Stimulated activated CD8-positive, alpha-beta memory T cell treated with anti-CD3 and anti-CD28 coated beads, Interleukin-4, amount 100 ng/mL, for 1 hour (primary cell): ENCODE measurements at places on chromosomes 7 and 10.

- DNase-seq = no peak
Measured at GRCh38 chr7:47449810-47450590, 131.9 kb downstream of the TNS3 start.

GRCh38 chr10:112475575-112476218, 28.7 kb downstream of the VTI1A start:
- DNase-seq = no peak

DNA sequence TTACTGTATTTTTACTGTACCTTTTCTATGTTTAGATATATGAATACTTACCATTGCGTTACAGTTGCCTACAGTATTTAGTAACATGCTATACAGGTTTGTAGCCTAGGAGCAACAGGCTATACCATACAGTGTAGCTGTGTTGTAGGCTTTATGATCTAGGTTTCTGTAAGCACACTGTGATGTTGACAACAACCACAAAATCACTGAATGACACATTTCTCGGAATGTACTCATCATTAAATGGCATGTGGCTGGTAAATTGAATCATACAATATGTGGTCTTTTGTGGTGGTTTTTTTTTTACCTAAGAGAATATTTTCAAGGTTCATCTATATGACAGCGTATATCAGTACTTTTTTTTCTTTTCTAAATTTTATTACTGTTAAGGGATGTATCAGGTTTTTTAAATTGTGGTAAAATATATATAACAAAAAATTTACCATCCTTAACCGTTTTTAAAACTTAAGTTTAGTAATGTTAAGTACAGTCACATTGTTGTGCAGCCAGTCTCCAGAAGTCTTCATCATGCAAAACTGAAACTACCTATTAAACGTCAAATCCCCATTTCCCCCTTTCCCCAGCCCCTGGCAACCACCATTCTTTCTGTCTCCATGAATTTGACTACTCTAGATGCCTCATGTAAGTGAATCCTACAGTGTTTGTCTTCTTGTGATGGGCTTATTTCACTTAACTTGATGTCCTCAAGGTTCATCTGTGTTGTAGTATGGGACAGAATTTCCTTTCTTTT, 21.5 kb downstream of the BTAF1 start:
- DNase-seq = no peak

DNA sequence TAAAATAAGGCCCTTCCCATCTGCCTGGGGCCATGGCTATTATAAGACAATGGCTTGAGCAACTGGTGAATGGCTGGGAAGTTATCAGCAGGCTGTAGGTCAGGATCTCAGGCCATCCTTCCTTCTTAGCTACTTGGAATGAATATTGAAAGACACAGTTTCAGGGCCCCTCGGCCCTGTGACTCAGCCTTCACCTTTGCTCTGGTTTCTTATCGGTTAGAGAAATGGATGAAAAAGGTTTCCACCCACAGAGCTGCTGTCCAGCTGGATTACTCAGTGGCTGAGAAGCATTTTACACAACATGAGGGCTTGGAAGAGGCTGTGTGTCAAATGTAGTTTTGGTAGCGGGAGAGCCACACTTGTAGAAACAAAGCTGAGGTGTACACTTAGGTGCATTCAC, 9.4 kb downstream of the ACSL5 start:
- DNase-seq = no peak

- DNase-seq = no peak
Measured at GRCh38 chr10:57288754-57289153, 927.7 kb upstream of the ZWINT start.

DNA sequence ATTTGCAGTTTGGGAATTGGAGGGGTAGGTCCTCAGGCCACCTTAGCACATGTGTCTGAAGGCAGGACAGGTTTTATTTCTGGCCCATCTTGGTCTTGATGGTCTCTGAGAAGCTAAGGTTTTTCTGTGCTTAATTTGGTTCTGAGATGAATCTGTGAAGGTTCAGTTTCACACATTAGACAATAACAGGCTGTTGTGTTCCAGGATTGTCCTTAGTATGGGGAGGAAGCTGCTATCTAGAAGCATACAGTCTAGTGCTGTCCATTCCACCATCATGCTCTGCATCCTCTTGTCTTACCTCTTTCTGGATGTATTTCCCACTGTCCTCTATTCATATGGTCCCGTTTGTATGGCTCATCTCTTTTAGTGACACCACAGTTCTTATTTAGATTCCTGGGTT, 7.1 kb downstream of the UBE2D1 start:
- no peak for DNase-seq

DNA sequence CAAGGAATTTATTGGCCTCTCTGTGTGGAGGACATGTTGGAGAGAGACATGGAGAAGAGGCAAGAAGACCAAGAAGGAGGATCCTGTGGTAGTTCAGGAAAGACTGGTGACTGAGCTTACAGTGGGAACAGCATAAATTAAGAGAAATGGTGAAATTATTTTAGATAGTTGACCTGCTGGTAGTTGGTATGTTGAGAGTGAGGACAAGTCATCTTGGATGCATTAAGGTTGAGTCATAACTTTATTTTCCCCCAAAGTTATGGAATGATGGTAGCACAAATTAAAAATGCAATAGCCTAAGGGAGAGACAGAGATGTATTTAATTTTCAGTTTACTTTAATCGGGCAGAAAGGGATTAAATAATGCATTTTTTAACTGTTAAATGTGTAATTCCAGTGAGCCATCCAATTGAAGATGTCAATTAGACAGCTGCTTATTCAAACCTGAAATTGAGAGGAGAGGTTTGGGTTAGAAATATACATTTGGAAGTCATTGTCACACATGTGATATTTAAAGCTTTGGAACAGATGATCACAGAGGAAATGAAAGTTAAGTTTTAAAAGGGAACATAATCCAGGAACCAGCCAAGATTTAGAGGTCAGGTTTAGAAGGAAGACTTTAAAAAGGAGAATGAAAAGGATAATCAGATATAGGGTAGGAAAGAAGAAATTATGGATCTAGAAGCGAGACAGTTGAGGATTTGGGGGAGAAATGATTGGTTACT, 80.6 kb downstream of the DGKB start:
- DNase-seq = no peak

DNA sequence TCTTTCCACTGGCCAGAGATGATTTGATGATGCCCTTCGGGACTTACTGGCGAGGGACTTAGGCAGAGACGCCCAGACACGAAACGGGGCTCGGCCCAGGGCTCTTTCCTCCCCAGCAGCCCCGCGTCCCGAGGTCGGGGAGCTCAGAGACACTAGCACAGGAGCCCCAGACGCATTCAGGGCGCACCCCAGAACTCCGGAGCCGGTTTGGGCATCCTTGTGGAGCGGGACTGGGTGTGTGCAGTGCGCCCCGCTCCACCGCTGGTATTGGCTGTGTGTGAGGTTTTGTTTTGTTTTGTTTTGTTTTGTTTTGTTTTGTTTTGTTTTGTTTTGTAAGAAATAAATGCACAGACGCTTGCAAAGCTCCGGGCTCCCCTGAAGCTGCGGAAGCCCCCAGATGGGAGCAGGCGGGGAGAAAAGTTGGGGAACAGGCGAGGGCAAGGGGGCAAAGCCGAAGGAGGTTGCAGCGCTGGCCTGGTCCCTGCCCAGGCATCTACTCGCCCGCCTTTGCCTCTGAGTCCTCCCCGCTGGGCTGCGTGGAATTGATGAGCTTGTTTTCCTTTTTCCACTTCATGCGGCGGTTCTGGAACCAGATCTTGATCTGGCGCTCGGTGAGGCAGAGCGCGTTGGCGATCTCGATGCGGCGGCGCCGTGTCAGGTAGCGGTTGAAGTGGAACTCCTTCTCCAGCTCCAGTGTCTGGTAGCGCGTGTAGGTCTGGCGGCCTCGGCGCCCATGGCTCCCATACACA, 1.9 kb upstream of the HOXA5 start:
- DNase-seq = no peak

DNA sequence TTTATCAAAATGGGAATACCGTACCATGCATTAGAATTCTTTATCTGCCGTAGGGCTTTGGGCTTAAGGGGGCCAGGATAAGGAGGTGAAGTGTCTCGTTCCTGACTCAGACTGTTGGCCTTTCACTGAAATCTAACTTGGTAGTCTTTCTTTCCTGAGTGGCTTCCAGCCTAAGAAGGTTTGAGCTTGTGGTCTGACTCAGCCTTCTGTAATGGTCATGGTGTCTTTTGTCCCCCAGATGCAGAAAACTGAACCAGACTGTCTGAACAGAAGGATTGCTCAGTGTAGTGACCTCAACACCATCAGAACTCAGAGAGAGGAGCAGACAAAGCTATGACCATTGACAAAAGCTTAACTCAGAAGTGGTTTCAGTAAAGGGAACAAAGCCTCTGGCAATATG, 39.5 kb downstream of the WNT2 start:
- no peak for DNase-seq

DNA sequence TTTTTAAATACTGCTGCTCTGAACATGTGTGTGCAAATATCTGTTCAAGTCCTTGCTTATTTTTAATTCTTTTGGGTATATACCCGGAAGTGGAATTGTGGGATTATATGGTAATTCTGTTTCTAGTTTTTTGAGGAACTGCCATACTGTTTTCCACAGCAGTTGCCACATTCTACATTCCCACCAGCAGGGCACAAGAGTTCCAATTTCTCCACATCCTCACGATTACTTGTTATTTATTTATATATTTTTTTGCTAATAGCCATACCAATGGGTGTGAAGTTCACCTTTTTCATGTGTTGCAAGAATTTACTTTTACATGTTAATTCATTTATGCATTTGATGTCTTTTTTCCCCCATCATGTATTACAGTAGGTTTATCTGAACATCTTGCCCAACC, 79.6 kb upstream of the CXCL12 start:
- no peak for DNase-seq

DNA sequence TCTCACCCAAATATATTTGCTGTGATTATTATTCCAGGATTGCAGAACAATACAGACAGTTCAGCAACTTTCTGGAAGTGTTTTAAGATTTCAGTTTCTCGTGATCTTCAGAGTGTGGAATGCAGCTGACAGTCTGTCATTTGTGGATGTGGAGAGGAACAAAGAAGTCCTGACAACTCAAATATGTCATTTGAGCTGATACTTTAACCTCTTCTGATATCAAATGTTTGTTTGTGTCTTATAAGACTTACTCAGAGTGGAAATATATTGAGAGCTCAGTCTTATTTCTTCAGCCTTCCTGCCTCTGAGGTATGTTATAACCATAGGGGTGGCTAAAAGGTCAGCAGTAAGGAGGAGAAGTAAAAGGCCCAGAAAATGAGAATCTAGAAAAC, 96.4 kb downstream of the OSBPL3 start:
- DNase-seq = no peak

DNA sequence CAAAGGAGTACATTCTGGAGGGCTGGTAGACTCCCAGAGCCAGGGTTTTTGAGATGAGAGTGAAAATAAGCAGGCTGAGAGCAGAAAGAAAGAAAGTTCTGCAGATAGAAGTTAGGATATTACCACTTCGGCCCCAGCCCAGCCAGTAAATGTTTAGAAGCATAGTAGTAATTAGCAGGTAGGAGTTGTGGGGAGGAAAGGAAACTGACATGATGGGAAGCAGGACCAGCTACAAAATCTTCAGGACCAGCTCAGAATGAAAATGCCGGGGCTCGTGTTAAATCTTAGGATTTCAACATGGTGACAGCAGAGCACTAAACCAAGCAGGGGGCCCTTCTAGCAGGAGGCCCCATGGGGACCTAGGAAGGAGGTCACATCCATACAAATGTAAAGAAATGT, 28.7 kb downstream of the PRSS2 start:
- DNase-seq = no peak

GRCh38 chr10:116827214-116827671, 22.1 kb upstream of the ENO4 start:
- DNase-seq = no peak
